COLO829 (cell line): ENCODE measurements at places on chromosomes 11 and 22.

- DNase-seq: no peak
These were observed 9.8 kb downstream of the RAB30 start for GRCh38 chr11:83061883-83062282.

GRCh38 chr11:16082095-16083055 is 274.0 kb downstream of the SOX6 start:
- no peak for DNase-seq

DNA sequence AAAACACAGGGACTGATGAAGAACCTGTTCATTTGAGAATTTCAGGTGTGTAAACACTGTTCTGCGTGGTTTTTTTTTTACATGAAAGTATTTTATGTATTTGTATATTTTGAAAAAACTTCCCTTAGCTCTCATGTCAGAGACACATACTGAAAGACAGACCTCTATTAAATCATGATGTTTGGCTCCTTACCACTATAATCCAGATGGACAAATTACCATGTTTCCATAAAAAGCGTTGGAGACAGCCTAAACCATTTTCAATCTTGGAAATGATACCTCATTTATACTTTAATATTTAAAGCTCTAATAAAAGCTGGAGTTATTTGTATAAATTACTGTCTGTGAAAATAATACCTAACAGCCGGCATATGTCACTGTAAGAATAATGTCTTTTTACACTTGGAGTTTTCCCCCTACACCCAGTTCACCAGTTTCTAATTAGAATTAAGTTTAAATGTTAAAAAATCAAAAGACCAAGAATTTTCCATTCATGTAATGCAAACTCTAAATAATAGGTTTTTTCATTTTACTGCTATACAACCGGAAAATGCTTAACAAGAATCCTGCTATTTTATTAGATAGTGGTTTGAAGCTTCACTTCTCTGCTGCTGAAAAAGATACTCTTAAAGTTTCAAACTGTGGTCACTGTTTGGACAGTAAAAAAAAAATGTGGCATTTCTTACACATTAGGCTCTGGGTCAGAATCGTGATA is 30.8 kb downstream of the APLP2 start:
- no peak for DNase-seq

DNA sequence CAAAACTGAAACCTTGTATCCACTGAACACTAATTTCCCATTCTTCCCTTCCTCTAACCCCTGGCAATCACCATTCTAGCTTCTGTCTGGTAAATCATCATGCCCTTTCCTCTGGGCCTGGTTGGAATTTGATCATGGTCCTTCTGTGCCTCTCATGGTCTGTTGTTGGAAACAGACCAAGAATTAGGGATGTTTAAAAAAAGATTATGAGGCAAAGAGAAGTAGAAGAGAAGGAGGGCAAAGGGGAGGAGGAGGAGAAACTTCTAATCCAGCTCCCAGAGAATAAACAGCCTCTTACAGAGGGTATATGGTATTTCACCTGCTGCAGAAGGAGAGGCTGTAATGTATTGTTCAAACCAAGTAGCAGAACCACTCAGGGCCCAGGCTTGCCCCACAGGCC is 10.6 kb downstream of the BCO2 start:
- DNase-seq: no peak

DNA sequence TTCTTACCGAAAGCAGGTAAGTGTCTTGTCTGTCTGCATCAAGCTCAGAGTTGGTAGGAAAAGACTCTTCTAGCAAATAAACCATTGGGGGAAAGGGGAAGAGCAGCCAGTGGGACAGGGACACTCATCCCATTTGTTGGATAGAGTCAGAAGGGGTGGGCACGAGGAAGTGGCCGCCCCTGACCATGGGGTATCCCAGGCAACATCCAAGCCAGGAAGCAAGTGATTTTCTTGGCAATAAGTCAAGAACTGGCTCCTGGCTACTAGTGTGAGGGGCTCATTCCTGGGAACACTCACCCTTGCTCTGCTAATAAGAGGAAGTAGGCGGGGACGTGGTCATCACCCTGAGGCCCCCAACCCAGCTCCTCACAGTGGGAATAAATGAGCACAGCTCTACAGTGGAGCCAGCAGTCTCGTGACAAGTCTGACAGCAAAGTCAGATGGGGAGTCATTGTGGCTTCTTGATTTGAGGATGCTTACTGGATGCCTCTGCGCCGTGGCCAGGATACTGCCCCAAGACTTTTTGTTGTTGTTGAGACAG is 6.7 kb downstream of the SLC25A18 start:
- DNase-seq: no peak
